Bronchial epithelial cell (primary cell): ENCODE measurements at places on chromosomes 6 and 20.

GRCh38 chr20:51969191-51969590, 166.9 kb upstream of the SALL4 start:
- no peak for DNase-seq

GRCh38 chr6:21678990-21679389, 85.4 kb downstream of the SOX4 start:
- DNase-seq, result peak; percentile 39

DNA sequence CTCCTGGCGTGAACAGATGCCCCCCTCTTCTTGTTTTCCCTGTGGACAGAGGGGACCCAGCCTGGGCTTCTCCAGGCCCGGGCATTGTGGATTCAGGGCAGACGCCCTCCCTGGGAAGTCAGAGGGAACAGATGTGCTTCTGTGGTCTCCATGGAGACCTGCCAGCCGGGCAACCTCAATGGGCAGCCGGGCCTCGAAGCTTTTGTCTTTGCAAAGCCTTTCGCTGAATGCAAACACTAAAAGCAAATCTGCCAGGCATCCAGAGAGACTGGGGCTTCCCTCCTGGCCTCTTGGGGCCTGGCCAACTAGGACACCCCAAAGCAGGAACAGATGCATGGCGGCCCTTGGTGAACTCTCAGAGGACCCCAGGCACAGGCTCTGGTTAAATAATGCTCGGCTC, 370.0 kb upstream of the SULF2 start:
- no peak for DNase-seq

GRCh38 chr6:128641703-128642102, 121.3 kb upstream of the PTPRK start:
- DNase-seq, result peak; percentile 35

DNA sequence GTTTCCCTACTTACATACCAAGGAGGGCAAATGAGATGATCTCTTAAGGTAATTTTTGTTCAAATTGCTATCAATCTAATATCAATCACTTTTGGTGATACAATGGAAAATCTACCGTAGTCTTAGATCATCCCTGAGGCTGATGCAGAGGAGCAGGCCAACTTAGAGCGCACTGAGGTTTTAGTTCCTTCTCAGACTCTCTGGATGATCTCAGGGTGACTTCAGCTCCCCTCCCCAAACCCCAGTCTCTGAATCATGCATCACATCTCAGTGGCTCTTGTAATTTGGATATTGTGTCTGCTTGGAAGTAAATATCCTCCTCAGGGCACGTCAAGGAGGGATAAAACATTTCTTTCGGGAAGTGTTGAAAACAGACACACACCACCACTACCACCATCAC, 5.9 kb downstream of the TUBB2B start:
- no peak for DNase-seq

GRCh38 chr6:16412982-16413381, 174.6 kb downstream of the GMPR start:
- DNase-seq, result no peak

DNA sequence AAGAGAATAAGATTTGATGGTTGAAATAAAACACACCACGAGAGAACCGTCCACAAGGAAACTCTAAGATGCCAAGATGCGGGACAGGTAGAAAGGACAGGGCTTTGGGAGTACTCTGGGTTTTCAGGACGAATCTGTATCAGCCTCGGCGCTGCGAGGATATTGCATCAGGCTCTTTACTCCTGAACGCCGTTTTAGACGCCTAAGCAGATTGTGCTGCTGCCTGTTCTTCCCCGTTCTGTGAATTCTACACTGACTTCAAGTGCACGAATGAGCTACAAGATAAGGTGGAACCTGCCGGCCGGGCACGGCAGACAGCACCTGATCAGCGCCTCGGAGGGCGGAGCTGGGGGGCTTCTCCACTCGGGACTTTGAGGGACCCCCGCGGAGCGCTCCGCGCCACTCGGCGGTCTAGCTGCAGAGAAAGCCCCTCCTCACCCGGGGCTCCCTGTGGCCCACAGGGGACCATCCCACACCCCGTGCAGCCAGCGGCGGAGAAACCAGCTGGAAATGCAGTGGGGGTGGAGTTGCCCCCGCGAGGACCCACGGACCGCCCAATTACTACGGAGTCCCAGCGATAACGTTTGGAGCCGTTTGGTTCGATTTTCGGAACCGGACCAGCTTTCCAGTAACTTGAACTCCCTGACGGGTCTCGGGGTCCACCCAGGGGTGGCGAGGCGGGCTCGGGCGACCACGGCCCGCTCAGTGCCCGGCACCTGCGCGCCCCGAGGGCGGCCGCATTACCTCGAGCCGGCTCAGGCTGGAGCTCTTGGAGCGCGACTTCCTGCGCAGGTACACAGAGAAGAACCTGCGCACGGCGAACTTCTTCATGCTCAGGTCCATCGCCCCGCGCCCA, 646 bp downstream of the RPS6KA2 start:
- peak; percentile 50 for DNase-seq

GRCh38 chr6:111615916-111616612, 10.4 kb upstream of the TRAF3IP2 start:
- no peak for DNase-seq

DNA sequence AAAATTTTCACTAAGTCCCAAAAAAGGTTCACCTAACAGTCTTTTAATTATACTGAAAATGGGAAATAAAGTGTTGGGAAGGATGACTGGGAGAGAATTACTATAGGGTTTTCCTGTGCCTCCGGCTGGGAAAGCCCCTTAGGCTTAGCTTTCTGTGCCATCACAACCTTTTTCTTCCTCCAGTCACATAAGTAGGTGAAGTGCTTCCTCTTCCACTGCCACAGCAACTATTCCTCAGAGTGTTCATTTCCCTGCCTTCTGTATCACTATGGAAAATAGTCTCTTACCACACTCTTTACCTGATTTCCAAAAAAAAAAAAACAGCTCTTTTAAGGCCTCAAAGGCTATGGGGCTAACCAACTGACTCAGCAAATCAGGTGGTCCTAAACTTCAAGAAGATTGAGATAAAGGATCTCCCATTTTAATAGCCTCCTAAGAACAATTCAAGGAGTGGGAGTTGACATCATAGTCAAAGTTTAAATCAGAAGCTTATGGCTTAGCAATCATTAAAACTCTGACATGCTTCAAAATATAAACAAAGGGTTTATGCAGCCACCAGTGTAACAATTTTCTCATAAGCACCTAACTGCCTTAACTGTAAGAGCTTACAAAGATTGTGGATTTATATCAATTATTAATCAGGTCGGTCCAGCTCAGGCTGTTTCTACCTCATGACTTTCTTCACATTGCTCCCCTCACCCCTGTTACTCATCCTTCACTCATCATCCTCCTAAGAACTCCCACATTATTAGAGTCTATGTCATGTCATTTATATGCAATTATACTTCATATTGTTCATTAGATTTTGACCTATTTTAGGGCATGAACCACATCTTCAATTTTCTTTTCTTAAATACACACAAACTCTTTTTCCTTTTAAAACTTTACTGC, 95.3 kb downstream of the RNGTT start:
- DNase-seq, result peak; percentile 87

DNA sequence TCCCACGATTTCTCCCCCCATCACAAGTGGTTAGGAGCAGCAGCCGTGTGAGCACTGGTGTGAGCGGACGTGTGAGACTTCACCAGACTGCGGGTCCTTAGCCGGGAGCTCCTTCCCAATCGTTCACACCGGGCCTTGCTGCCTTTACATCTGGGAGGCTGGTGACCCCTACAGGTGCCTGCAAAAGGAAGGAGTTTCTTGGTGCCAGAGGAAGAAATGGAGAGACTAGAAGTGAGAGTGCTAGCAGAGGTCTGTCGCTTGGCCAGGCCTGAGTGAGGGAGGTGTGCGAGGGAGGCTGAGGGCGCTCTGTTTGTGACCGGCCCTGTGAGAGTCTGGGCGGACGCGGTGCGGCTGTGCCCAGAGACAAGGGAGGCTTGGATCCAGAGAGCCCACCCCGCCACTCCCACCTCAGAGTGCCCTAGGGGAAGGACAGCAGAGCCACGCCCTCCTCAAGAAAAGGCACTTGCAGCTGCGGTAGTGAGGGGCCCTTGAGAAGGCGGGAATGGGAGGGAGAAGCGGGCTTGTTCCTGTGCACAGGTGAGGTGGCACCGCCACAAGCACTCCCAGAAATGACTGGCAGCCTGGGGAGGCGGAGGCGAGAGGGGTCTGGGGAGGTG, 10.0 kb upstream of the ARMC2 start:
- DNase-seq, result peak; percentile 49

DNA sequence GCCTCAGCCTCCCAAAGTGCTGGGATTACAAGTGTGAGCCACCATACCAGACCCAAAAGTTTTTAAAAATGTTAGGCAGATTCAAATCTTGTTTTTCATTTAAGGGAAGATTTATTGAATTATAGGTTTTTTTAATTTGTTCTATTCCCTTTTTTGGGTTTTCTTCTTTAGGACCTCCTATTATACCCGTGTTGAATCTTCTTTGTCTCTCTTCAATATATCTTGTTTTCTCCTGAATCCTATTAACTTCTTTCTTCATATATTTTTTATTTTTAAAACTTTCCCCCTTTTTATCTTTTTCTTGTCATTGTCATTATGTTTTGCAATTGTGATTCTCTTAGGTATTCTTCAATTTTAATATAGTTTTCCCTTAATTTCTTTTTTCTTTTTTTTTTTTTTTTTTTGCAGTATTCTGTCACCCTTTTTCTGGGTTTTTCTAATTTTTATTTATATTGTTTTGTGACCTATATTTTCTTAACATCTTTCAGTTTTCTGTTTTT, 45.9 kb upstream of the NOP56 start:
- no peak for DNase-seq

DNA sequence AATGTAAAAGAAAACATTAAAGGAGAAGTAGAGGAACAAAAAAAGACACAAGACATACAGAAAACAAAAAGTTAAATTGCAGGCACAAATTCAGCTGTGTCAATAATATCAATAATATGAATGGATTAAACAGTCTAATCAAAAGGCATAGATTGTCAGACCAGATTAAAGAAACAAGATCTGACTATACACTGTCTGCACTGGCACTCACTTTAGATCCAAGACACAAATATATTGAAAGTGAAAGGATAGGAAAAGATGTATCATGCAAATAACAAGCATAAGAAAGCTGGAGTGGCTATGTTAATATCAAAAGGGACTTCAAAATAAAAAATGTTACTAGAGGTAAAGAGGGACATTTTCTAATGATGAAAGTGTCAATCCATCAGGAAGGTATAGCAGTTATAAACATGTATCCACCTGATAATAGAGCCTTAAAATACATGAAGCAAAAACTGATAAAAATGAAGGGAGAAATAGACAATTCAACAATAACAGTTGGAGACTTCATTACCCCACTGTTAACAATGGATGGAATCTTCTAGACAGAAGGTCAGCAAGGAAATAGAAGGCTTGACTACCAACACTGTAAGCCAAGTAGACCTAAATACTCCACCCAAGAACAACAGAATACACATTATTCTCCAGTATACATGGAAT, 89.7 kb downstream of the HIVEP1 start:
- no peak for DNase-seq

- DNase-seq, result no peak
Measured at GRCh38 chr20:43731927-43732326, 5.1 kb upstream of the GTSF1L start.

DNA sequence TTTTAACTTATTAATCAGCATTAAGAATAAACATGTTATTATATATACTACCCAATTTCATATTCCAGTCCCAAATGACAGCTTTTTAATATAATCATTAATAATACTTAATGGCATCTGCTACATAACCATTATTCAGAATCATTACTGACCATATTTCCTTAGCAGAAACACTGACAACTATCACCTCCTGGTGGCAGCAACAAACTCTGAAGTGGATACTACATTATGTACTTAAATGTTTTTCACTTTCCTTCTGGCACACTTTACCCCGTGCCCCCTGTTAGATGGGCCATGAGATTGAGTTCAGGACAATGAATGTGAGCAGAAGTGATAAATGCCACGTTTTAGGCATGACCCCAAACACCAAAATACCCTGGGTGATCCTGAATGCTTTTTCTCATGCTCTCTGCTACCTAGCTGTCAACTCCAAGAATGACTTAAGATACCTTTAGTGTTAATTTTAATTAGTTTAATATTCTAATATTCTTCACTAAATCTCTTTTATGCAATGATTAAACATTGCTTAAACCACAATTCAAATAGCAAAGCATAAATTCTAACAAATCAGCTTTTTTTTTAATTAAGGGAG, 77.1 kb downstream of the LMBRD1 start:
- DNase-seq, result peak; percentile 40

- DNase-seq, result peak; percentile 83
Measured at GRCh38 chr6:80143419-80143937, 37.0 kb downstream of the BCKDHB start.

GRCh38 chr20:60096166-60096565, 137.9 kb downstream of the CDH26 start:
- no peak for DNase-seq

- peak; percentile 94 for DNase-seq
Measured at GRCh38 chr6:50007819-50008218, 14.0 kb downstream of the DEFB110 start.

DNA sequence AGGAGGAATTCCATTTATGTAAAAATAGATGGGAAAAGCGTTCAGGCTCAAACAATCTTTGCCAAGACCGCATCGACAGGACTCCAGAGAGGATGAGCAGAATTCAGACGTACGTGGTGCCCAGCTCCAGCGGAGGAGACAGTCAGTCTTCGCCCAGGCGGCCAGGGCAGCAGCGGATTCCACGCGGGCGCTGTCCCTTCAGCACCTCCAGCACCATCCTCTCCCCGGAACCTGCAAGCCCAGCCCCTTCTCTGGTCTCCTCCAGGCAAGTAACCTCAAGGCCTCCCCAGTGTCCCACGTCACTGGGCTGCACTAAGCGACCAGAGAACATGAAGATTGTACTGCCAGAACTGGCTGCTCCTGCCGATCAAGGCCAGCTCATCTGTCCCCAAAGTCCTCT, 2.8 kb upstream of the KCNQ2 start:
- peak; percentile 8 for DNase-seq

- DNase-seq, result no peak
Measured at GRCh38 chr20:50652702-50653294, 38.5 kb downstream of the RIPOR3 start.

DNA sequence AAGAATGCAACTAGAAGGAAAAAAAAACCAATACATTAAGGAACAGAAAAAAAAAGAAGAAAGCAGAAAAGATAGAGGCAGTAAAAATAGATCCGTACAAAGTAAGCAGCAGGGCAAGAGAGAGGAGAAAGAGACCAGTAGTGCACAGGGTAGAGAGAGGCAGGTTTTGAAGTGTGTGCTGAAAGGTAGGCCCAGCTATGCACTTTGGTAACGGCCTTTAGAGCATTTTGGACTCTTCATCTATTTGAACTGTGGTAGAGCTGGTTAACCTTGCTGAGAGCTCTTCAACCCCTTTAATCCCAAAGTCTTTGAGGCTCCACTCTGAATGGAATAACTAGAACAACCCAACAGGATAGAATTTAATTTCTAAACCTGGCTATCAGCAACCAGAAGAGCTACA, 45.2 kb downstream of the ADGRB3 start:
- no peak for DNase-seq

- DNase-seq, result no peak
Measured at GRCh38 chr20:916825-917224, 691 bp upstream of the ANGPT4 start.
